ENCODE measurements at places on chromosomes 13 and 19.

DNA sequence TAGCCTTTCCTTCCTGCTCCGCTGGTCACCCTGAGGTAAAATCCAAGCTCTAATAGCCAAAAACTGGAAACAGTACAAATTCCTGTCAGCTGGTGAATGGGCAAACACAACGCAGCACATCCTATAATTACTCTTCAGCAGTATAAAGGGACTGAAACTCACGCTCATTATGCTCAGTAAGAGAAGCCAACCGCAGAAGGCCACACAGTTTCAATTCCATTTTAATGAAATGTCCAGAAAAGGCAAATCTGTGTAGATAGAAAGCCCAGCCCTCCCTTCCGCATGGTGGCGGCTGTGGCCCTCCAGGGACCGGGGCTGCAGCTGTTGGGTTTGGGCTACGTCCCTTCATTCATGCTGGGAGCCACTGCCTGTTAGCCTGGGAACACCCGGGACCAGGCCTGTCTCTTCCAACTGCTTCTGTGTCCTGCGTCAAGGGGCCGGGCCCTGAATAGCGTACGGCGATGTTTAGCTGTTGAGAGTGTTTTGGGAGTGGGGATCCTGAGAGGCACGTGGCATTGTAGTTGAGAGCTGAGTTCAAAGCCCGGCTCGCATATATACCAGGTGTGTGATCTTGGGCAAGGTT, 23.5 kb downstream of the NKPD1 start:
- DNase-seq = no peak

GRCh38 chr19:48367855-48368254, 3.7 kb downstream of the SYNGR4 start:
- no peak for DNase-seq

DNA sequence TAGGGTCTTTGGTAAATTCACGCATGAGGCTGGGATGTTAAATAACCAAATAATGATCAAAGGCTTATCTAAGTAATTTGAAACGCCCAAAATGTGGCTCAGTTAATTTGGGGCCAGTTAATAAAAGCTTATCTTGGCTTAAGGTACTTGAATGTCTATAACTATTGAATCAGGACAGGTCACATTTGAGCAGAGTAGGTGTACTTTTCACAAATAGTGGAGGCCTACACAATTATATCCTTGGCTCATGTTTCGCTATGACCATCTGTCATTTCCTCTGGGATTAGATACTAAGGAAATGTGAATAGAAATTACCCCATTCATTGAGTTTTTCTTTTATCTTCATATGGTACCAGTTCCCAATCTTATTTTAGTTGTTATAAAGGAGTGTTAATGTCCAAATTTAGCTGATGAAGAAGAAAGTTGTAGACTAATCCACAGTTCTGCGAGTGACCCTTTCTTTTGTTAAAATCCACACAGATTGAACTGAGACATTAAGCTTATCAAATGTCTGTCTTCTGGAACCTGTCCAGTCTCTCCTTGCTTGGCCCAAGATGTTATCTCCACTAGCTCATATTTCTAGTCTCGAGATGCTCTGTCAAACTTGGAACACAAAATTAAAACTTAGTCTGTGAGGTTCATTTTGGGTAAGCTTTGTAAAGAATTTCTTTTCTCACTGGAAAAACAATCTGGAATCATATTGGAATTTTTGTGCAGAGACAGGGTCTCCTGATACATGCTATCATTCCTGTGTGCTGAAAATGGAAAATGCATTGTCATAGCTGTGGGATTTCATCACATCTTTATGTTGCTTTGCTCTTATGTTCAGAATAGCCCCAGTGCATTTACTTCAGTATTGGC, 31.0 kb downstream of the SLAIN1 start:
- DNase-seq = no peak

DNA sequence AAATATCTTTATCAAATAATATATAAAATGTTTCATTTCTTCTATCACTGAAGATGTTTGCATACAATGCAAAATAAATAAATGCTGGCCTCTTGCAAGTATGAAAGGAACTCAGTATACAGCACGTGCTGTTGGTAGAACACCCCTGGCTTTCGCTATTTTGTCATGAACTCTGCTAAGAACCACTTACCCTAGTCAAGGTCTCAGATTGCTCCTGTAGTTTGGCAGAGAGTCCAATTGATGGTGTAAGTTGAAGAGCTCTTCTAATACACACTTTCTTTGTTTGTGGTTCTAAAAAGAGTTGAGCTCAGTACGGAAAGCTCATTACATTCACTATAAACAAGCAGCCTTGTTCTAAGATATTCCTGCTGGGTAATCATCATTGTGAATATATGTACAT, 1258.9 kb downstream of the EFNB2 start:
- no peak for DNase-seq

- no peak for DNase-seq
These were observed 329.7 kb downstream of the NDFIP2 start for GRCh38 chr13:79810669-79811068.

GRCh38 chr19:53927739-53928138, 18.7 kb downstream of the CACNG7 start:
- DNase-seq = no peak

- DNase-seq = peak; percentile 2
These were observed 2486.0 kb upstream of the PCDH20 start for GRCh38 chr13:63901630-63902029.

All from NCI-H1694 (cell line).